ENCODE measurements at places on chromosomes 7 and 10. TPM values are rescaled to one million over a fixed set of nuclear protein-coding genes. Genes with fewer than 3 reads are reported as not detected.

Gene TMUB1
- 144 TPM for polyA plus RNA-seq

Gene CYP2C8
- not detected for polyA plus RNA-seq

Gene PCDH15
- polyA plus RNA-seq, result not detected

Gene CPA2
- 16.0 TPM for polyA plus RNA-seq

Gene SFTPA1
- polyA plus RNA-seq, result 9.2 TPM

Gene CYP2E1
- polyA plus RNA-seq, result 0.75 TPM

Gene MYO3A
- not detected for polyA plus RNA-seq

Gene ANXA8
- 0.81 TPM for polyA plus RNA-seq

Gene MRPS24
- polyA plus RNA-seq, result 174 TPM

Gene HMX3
- not detected for polyA plus RNA-seq

Gene CCDC186
- 7.2 TPM for polyA plus RNA-seq

Gene TAC1
- 1.4 TPM for polyA plus RNA-seq

Gene ACHE
- 4.5 TPM for polyA plus RNA-seq

Gene MYL10
- polyA plus RNA-seq, result not detected

Gene STEAP2
- polyA plus RNA-seq, result 16.0 TPM

Gene DPYSL4
- not detected for polyA plus RNA-seq

Gene ANKRD30A
- polyA plus RNA-seq, result 0.19 TPM

Gene TBXAS1
- 1.1 TPM for polyA plus RNA-seq

Gene C10orf67
- 0.10 TPM for polyA plus RNA-seq

Gene CALML5
- polyA plus RNA-seq, result not detected

Gene CPXM2
- polyA plus RNA-seq, result 1.6 TPM

Gene ZMIZ1
- 40.7 TPM for polyA plus RNA-seq

Gene CEP55
- polyA plus RNA-seq, result 21.7 TPM

Gene GOLGA7B
- 5.3 TPM for polyA plus RNA-seq

Gene PDK4
- polyA plus RNA-seq, result 210 TPM

Gene SNX10
- 6.0 TPM for polyA plus RNA-seq
